ENCODE measurements at places on chromosomes 4 and X.

DNA sequence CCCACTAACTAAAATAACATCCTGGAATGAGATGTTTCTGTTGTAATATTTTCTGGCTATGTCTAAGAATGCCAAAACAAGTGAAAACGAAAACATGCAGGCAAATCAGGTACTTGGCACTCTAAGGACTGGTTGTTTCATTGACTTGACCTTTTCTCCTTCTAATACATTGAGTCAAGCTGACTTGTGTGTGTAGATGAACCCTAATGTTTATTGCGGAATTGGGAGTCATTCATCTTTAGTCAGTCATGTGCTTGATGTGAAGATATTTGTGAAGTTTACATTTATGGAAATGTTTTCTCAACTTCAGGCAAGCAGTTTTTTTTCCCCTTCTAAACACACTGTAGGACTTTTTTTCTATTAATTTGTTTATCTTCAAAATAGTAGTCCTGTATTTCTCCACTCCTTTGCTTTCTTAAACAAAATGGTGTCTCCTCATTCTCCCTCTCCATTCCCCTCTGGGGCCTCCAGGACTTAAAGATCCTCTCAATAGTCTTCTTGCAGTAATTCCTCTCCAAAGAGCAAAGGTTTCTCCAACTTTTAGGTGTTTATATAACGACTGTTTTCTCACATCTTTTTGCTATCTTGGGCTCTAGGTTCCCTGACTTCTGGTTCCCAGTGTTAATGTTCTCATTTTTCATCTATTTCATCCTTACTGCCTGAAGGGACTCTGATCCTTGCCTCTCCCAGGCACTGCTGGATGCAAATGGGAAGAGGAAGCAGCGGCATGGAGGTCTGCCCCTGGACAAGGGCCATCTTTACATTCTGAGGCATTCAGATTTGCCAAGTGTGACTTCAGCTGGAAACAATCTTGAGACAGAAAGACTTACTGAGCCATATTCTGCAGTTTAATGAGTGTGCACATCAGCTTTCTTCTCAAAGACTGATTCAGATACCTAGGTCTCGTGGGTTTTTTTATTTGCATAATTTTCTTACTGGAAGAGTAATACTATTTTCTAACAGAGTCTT is 166.4 kb downstream of the ARHGAP6 start:
- DNase-seq, result peak; percentile 50

GRCh38 chrX:153522259-153522658 is 4.8 kb downstream of the ATP2B3 start:
- no peak for DNase-seq

DNA sequence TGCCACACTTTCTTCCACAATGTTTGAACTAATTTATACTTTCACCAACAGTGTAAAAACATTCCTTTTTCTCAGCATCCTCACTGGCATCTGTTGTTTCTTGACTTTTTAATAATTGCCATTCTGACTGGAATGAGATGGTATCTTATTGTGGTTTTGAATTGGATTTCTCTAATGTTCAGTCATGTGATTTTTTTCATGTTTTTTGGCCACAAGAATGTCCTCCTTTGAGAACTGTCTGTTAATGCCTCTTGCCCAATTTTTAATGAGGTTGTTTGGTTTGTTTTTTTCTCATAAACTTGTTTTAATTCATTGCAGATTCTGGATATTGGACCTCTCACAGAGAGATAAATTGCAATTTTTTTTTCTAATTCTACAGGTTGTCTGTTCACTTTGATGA is 1195.2 kb downstream of the TECRL start:
- no peak for DNase-seq

GRCh38 chr4:85570388-85570787 is 95.4 kb downstream of the ARHGAP24 start:
- no peak for DNase-seq

- DNase-seq, result no peak
These were observed 7.3 kb upstream of the INTS6L start for GRCh38 chrX:135513130-135513515.

- no peak for DNase-seq
These were observed 175.4 kb upstream of the VEGFC start for GRCh38 chr4:176968094-176968493.

GRCh38 chr4:75513526-75514130 is 575 bp downstream of the RCHY1 start:
- no peak for DNase-seq

- no peak for DNase-seq
These were observed 70.2 kb upstream of the BCOR start for GRCh38 chrX:40167850-40168479.

GRCh38 chr4:41611124-41611838 is 73.3 kb downstream of the LIMCH1 start:
- DNase-seq, result no peak

DNA sequence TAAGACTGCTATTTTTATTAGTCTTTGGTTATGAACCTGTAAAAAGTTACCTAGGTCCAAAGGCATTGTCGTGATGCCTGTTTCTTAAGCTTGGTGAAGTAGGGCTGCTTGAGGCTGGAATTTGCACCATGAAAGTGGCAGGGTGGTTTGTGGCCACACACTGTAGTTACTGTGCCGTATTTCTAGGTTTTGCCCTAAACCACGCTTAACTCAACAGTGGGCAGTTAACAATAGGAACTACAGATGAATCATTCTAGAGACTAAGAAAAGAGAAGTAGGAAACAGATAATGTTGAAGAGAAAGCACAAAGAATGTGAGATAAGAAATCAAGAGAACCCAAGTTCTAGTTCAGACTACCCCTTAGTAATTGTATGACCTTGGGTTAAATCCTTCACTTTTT is 11.5 kb downstream of the ETNPPL start:
- no peak for DNase-seq

DNA sequence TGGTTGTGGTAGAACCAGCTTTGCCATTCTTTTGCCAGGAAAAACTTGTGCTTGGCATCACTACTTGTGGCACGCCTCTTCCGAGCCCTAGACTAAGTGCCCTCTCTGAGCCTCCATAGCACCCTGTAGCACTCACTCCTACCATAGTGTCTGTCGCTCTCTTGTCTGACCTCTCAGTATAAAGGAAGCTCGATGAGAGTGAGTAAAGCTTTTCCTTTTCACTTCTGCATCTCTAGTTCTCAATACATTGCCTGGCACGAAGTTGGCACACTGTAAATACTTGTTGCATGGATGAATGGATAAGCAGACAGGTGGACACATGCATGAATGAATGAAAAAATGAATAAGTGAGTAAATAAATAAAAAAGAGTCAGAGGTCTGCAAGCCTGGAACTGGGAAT is 48.3 kb downstream of the TLR10 start:
- DNase-seq, result no peak

DNA sequence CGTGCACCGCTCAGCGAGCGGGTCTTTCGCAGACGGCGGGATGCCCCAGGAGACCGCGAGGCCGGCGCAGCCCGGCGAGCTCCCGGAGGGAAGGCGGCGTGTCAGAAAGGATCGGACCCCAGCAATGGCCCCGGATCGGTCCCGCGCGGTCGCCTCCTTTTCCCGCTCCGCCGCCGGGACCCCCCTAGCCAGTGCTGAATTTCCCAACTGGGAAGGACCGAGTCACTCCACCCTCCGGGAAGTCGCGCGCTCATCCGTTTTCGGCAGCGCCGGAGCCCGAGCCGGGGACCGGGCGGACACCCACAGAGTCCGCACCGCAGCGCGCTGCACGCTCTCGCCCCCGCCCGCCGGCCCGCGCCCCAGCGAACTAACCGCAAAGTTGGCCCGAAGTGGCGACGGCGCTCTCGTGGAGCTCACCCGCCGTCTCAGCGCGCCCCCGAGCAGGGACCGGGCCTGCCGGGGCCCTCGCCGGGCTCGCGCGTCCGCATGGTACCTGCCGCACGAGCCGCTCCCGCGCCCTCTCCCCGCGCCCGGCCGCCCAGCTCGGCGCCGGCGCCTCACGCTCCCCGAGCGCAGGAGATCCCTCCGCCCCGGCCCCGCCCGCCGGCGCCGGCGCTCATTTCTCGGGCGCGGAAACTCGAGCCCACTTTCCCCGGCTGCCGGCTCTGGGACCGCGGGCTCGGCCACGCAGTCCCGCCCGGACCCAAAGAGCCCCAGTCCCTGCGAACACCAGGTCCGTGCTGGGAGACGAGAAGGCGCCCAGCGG is at the start of gene FAT1:
Gene FAT1 (minus strand): TSS at position 565 of the 766 bp plus-strand sequence. CDS start 14,029 bp downstream, outside the sequence.
- DNase-seq, result peak; percentile 89

DNA sequence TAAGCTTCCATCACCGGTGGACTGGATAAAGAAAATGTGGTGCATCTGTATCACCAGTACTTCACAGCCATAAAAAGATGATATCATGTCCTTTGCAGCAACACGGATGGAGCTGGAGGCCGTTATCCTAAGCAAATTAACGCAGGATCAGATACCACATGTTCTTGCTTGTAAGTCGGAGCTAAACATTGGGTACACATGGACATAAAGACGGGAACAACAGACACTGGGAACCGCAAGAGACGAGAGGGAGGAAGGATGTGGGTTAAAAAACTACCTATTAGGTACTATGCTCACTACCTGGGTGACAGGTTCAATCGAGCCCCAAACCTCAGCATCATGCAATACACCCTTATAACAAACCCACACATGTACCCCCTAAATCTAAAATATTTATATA is 16.3 kb upstream of the IDS start:
- no peak for DNase-seq

GRCh38 chrX:119685225-119686066 is 7.5 kb downstream of the SEPTIN6 start:
- DNase-seq, result peak; percentile 64

DNA sequence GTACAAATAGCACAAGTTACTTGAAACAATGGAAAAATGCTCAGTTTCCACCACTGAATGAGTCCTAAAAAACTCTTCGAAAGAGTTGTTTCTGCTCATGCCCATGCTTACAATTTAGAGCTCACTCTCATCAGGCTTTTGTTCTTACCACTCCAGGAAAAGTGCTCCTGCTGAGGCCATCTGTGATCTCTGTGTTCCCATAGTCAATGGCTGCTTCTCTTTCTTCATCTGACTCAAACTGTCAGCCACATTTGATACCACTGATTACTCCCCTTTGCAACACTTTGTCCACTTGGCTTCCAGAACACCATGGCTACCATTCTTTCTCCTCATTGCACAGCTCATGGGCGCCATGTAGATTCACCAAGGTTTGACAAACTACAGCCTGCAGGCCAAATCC is 80.0 kb upstream of the SLC34A2 start:
- DNase-seq, result no peak

GRCh38 chr4:177862541-177863176 is 420.4 kb upstream of the AGA start:
- no peak for DNase-seq

DNA sequence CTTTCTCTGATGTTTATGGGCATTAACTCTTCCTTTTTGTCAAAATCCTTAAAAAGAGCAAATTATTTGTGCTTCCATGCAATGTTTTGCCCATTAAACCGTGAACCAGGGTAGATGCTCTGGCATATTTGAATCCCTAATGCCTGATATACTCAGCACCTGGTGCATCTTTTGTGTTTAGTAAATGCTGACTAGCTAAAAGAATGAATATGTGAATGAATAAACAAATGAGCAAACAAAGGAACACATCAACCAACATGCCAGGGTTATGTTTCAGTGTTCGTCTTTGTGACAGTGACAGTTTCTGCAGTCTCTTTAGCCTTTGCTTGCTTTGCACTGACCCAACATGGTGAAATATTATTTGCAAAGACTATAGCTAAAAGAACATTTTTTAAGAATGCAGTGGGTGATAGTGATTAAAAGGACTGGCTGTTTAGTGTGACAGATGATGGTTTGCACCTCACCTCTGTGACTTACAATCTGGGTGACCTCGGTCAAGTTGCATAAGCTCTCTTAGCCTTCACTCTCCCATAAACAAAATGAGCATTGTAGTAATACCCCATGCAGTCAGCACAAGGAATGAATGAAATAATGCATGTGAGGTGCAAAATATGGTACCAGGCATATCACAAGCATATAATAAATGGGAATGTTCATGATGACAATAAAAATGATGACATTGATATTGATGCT is 29.5 kb downstream of the SMPX start:
- DNase-seq, result no peak

GRCh38 chr4:28250646-28251045 is 1390.0 kb downstream of the STIM2 start:
- DNase-seq, result no peak

- DNase-seq, result no peak
These were observed 37.0 kb upstream of the AREG start for GRCh38 chr4:74407891-74408290.

- no peak for DNase-seq
These were observed 54.0 kb downstream of the MCUB start for GRCh38 chr4:109614015-109614414.

DNA sequence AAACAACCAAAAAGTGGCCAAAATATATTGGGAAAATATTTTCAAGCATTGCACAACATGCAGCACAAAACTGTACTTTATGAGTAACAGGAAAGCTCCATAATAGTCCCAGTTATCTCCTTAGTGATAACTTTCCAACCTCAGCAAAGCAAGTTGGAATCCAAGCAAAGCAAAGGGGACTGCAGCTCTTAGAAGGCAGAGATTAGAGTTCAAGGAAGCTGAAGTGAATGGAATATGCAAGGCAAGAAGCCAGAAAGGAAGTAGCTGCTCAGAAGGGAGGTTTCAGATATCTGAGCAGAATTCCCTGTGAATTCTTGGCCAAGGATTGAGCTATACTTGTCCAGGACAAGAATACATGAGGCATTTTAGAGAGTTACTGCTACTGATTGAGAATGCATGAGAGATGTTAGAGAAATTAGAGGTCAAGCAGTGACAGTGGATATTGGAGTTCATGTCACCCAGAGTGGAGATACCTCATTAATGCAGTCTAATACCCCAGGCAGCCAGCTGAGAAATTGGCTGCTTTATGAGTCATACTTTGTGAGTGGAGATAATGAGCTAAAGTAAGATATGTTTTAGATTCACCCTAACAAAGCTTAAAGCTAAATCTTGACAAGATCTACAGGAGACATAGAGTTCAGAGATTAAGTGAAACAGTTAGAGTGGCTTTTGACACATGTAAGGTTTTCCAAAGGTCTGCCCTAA is 102.8 kb downstream of the INPP4B start:
- DNase-seq, result peak; percentile 48

- peak; percentile 93 for DNase-seq
These were observed 136.0 kb upstream of the STX18 start for GRCh38 chr4:4677556-4678522.

- DNase-seq, result peak; percentile 63
These were observed 17.2 kb upstream of the SPCS3 start for GRCh38 chr4:176302283-176303275.

GRCh38 chr4:48722509-48723446 is 57.3 kb downstream of the FRYL start:
- DNase-seq, result no peak

DNA sequence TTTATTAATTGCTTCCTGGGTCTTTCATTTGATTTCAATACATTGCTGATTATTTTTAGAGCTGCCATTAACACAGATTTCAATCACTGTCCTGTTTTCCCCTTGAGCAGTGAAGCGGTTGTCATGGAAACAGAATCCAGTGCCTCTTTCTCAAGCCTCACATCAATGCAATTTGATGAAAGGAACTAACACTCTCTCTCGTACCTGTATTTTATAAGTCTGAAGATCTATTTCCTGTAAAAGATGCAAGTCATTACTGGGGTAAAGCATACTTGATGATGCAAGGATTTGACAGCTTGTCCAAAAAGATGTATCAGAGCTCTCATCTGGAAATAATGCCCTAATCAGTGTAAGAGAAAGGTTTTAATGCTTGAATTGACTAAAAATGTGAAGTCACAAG is 17.9 kb upstream of the GASK1B start:
- DNase-seq, result no peak

Data from fibroblast of gingiva (primary cell).